ENCODE measurements at places on chromosomes 7 and 10.

GRCh38 chr10:103835096-103836050 lies 20.0 kb downstream of the SH3PXD2A start:
- DNase-seq, result no peak

DNA sequence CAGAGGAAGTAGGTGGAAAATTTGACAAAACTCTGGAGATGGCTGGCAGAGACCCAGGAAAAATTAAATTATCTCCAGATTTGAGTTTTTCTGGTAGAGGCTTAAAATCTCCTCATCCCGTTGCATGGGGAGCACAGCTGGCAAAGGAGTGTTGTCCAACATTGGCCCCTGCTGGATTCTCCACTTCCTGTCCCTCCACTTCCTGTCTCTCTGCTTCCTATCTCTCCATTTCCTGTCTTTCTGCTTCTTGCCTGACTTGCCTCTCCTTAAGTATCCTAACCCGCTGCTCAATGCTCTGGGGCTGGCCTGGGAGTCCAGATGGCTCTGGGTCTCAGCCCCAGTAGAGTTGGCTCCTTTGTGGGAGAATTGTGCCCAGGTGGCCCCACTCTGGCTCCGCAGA lies 65.8 kb upstream of the EMX2 start:
- no peak for DNase-seq

DNA sequence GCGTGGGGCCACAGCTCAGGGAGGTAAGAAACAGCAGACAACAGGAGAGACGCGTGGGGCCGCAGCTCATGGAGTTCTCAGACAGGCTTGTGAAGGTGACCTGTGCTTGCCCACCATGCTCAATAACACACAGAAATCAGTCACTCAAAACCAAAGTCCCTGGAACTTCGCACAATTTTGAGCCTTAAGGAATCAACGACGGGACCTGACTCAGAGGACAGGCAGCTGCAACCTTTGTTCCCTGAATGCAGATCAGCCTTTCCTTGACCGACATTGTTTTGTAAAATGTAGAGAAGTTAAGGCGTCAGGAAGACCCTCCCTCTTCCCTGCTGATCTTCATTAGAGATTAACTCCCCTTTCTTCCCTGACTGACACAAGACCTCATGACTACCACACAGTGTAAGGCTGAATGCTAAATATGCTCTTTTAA lies 8.5 kb upstream of the KNDC1 start:
- DNase-seq, result no peak

DNA sequence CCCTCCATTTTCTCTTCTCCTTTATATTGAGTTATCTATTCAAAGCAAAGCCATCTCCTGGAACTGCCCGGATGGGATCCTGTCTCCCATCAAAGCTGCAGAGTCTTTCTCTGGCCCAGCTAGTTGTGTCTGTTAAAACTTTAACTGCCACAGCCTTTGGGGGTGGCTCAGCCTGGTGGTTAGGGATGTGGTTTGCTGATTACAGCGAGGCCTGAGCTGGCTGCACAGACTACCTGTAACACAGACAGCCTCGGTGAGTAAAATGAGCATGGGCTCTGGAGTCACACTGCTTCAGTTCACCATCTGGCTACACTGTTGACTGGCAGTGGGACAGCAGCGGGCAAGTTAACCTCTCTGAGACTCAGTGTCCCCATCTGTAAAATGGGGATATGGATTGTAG lies 18.4 kb upstream of the HABP2 start:
- DNase-seq, result no peak

- DNase-seq, result no peak
Observed at GRCh38 chr10:59587083-59587755, 122.4 kb downstream of the SLC16A9 start.

- DNase-seq, result no peak
Observed at GRCh38 chr7:37248396-37248861, 200.2 kb downstream of the ELMO1 start.

- DNase-seq, result no peak
Observed at GRCh38 chr10:30803892-30804322, 174.4 kb upstream of the LYZL2 start.

GRCh38 chr10:17676919-17677318 lies 33.0 kb downstream of the STAM start:
- DNase-seq, result no peak

DNA sequence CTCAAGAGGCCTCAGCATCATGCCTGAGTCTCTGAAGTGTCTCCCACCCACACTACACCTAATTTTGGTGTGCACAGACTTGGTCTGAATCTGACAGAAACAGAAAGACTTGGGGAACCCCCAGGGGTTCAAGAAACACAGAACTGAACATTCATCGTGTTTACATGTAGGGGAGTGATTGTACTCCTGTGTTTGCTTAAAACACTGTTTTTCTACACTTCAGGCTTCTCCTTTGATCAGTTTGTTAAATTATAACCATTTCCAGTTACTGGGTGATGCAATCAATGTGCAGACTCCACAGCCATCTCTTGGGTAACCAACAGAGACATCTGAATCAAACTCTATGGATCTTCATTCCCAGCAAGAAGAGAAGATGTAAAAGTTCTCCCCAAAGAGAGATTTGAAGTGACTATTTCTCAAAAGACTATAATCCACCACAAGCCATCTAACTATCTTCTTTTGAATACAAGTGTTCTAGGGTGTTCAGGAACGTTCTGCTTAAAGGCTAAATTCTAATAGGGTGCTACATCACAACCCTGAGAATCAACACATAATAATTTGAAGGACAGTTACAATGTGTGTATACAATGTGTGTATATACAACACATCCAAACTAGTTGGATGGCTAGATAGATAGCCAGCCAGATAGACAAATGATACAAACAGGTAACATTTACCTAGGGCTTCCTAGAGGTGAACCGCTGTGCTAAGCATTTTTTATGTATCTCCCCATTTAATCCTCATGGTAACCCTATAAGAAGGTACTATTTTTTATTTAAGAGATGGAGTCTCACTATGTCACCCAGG lies 34.2 kb downstream of the DNAJC12 start:
- DNase-seq, result no peak

All from NCI-H1105 treated with DMSO at 0.1 percent for 48 hours (cell line).